ENCODE measurements at places on chromosomes 5 and 9.

- no peak overlapping the region for H3K4me3 ChIP-seq
- no peak for DNase-seq
- H3K27me3 ChIP-seq: no peaks in the 10 kb centered on the region
- H3K4me1 ChIP-seq: no peaks in the 10 kb centered on the region
- H3K27ac ChIP-seq: no peak overlapping the region
Measured at GRCh38 chr5:32258424-32258823, 54.3 kb downstream of the MTMR12 start.

GRCh38 chr5:112475747-112476365, 56.8 kb upstream of the EPB41L4A start:
- peaks cover 3% of the 10 kb centered on the region for H3K27me3 ChIP-seq
- no peak overlapping the region for H3K4me3 ChIP-seq
- H3K4me1 ChIP-seq: no peaks in the 10 kb centered on the region
- no peak overlapping the region for H3K27ac ChIP-seq
- no peak for DNase-seq

DNA sequence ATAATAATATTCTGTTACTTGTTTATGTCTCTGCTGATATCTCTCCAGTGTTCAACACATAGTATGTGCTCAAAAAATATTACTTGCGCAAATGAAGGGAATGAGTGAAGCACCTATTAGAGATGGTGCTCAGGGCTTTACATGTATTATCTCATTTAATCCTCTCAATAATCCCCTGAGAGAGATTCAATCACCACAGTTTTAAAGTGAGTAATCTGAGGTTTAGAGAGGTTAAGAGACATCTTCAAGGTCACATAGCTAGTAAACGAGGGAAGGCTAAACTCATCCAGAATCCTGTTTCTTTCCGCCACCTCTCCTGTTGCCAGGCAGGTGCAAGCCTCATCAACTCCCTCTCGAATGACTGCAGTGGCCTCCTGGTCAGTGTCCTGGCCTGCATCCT, 82.0 kb downstream of the UGCG start:
- no peak overlapping the region for H3K27ac ChIP-seq
- no peaks in the 10 kb centered on the region for H3K4me1 ChIP-seq
- H3K4me3 ChIP-seq: no peak overlapping the region

DNA sequence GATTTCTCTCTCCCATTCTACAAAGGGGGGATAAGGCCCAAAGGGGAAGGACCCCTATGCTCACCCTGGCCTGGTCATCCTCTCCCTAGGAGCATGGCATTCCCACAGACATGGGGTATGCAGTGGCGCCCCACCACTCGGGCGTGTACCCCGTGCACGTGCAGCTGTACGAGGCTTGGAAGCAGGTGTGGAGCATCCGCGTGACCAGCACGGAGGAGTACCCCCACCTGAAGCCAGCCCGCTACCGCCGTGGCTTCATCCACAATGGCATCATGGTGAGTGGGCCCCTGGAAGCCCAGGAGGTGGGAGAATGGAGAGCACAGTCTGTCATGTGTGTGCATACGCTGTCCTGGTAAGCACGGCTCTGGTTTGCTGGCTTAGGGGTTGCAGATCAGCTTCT, 27.7 kb downstream of the NDST1 start:
- no peak overlapping the region for H3K27ac ChIP-seq
- H3K4me1 ChIP-seq: no peaks in the 10 kb centered on the region
- DNase-seq: no peak

GRCh38 chr5:124871303-124871702, 124.9 kb upstream of the ZNF608 start:
- H3K27ac ChIP-seq: no peak overlapping the region
- no peak overlapping the region for H3K4me3 ChIP-seq
- H3K4me1 ChIP-seq: no peaks in the 10 kb centered on the region
- no peak for DNase-seq

- DNase-seq: no peak
- no peaks in the 10 kb centered on the region for H3K36me3 ChIP-seq
- H3K27me3 ChIP-seq: no peaks in the 10 kb centered on the region
Measured at GRCh38 chr5:612498-613424, 621 bp downstream of the CEP72 start.

DNA sequence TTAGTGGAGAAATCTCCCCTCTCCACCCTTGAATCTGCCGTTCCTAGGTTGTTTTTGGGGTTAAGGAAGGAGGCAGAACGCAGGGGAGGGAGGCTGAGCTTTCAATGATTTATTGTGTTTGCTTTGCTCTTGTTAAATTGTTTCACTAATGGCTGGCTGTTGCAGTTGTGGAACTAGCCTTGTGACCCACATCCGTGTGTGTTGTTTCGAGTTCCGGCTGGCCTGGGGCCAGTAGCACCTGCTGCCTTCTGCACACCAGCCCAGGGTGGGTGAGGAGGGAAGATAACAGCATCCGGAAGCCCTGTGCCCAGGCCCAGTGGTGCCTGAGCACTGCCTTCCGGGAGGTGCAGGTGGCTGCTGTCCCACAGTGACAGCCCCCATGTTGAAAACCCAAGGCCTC, 3.6 kb downstream of the ERGIC1 start:
- peaks cover 38% of the 10 kb centered on the region for H3K4me1 ChIP-seq
- no peaks in the 10 kb centered on the region for H3K36me3 ChIP-seq
- H3K27ac ChIP-seq: peak overlapping the region; percentile 87
- no peaks in the 10 kb centered on the region for H3K27me3 ChIP-seq

DNA sequence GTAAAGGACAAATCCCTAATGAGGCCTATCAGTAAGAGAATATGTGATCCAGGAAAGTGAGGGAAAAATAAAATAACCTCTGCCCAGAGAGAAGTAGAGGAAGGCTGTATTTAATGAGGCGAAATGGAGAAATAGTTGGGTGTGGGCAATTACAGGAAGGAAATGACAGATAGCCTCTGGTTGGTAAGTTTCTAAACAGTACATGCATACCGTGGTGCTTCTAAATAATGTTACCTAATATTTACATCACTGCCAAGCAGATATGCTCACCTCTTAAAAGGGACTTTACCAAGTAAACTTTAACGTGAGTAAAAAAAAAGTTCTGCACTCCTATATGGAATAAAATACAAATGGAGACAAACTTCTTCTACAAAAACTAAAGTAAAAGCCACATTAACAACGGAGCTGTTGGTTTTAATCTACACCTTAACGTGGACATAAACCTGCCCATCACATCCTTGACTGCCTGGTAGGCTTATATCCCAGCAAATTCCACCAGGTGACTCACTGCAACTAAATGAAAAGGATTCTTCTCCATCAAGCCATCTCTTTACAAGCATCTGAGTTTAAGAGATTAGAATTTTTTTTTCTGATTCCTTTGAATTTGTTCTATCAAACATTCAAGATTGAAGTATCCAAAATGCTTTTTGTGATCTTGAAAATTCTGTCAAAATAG, 12.4 kb downstream of the NFIL3 start:
- H3K27me3 ChIP-seq: no peaks in the 10 kb centered on the region
- H3K4me3 ChIP-seq: no peak overlapping the region
- H3K4me1 ChIP-seq: no peaks in the 10 kb centered on the region
- H3K27ac ChIP-seq: no peak overlapping the region

- peaks cover 91% of the 10 kb centered on the region for H3K4me1 ChIP-seq
- no peak for DNase-seq
- no peaks in the 10 kb centered on the region for H3K36me3 ChIP-seq
Measured at GRCh38 chr5:132468656-132469379, 21.8 kb downstream of the IRF1 start.

GRCh38 chr5:153797484-153797883, 241.2 kb downstream of the FAM114A2 start:
- no peaks in the 10 kb centered on the region for H3K27me3 ChIP-seq
- H3K4me1 ChIP-seq: no peaks in the 10 kb centered on the region
- H3K4me3 ChIP-seq: no peak overlapping the region
- no peak overlapping the region for H3K27ac ChIP-seq

DNA sequence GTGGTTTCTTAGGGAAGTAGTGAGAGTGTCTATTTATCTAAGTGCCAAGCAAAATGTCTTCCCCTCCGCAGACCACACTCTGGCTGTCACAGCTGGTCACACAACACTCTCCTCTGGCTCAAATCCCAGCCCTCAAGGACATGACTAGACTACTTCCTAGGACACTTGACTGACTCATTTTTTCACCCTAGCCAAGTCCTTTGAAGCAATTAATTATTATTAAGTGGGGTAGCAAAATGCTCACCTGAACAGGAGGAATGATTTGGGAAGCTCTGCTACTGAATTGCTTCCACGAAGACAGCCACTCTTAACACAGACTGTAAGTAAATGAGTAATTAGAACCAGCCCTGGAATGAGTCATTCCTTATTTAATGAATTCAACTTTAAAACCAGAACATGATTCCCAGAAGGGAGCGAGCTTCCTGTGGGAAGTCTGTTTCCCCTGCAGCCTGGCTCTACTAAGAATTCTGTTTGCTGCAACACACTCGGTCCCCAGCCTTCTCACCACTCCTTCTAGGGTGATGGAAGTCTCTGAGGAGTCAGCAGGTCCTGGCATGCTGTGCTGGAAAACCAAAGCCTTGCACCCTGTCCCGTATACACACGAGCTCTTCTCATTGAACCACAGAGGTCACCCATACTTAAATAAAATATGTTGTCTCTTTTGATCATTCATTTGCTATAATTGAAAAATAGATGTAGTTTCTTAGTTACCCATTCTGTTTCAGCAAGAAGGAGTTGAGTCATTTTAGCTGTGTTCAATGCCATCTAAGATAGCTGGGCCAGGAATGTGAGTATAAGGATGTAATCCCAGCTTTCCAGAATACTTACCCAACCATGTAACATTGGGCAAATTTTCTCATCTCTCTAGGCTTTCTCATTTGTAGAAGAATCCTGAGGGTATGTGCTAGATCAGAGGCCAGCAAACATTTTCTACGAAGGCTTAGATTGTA, 218.6 kb upstream of the RASEF start:
- H3K27ac ChIP-seq: no peak overlapping the region
- H3K36me3 ChIP-seq: no peaks in the 10 kb centered on the region
- no peak for DNase-seq

DNA sequence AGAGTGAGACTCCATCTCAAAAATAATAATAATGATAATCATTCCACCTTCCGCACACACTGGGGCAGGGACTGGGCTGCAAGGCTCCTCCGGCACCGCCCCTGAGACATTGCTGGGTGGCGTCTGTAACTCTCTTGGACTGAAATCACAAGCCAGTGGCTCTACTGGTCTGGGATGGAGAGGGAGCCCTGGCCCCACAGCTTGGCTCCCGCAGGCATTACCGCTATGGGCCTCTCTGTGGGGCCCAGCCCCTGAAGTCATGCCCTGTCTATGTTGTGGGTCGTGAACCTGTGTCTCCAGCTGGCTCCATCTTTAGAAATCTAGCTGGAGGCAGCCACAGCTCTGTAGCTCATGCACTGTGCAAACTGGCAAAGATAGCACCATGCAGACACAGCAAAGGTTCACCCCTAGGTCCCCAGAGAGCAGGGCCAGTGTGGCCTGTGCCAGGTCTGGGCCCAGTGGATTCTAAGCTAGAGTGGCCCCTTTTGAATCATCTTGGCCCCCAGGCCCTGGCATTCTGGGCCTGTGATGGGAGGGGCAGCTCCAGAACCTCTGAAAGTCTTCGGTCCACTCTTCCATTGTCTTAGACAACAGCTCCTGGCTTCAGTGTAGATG, 36.1 kb upstream of the COL5A1 start:
- no peak for DNase-seq
- no peaks in the 10 kb centered on the region for H3K36me3 ChIP-seq
- H3K27ac ChIP-seq: no peak overlapping the region
- H3K4me1 ChIP-seq: no peaks in the 10 kb centered on the region
- no peaks in the 10 kb centered on the region for H3K27me3 ChIP-seq
- H3K4me3 ChIP-seq: no peak overlapping the region

GRCh38 chr5:95808686-95809413, 13.7 kb downstream of the GLRX start:
- H3K36me3 ChIP-seq: no peaks in the 10 kb centered on the region
- H3K4me1 ChIP-seq: peaks cover 31% of the 10 kb centered on the region
- peak; percentile 89 for DNase-seq
- H3K27ac ChIP-seq: peak overlapping the region; percentile 75
- H3K4me3 ChIP-seq: peak overlapping the region; percentile 24

- H3K27ac ChIP-seq: no peak overlapping the region
- no peak overlapping the region for H3K4me3 ChIP-seq
- peaks cover 3% of the 10 kb centered on the region for H3K27me3 ChIP-seq
- H3K4me1 ChIP-seq: peaks cover 6% of the 10 kb centered on the region
- H3K36me3 ChIP-seq: no peaks in the 10 kb centered on the region
- no peak for DNase-seq
Measured at GRCh38 chr9:68706363-68707201, 1.5 kb downstream of the PIP5K1B start.

- H3K4me1 ChIP-seq: no peaks in the 10 kb centered on the region
- no peaks in the 10 kb centered on the region for H3K27me3 ChIP-seq
- H3K27ac ChIP-seq: no peak overlapping the region
- no peak overlapping the region for H3K4me3 ChIP-seq
- no peaks in the 10 kb centered on the region for H3K36me3 ChIP-seq
- no peak for DNase-seq
Measured at GRCh38 chr5:171801-172331, 19.4 kb upstream of the LRRC14B start.

GRCh38 chr9:113992276-113992951, 85.7 kb downstream of the AMBP start:
- H3K27ac ChIP-seq: no peak overlapping the region
- no peak overlapping the region for H3K4me3 ChIP-seq
- no peaks in the 10 kb centered on the region for H3K4me1 ChIP-seq
- H3K27me3 ChIP-seq: no peaks in the 10 kb centered on the region
- DNase-seq: no peak
- H3K36me3 ChIP-seq: no peaks in the 10 kb centered on the region

DNA sequence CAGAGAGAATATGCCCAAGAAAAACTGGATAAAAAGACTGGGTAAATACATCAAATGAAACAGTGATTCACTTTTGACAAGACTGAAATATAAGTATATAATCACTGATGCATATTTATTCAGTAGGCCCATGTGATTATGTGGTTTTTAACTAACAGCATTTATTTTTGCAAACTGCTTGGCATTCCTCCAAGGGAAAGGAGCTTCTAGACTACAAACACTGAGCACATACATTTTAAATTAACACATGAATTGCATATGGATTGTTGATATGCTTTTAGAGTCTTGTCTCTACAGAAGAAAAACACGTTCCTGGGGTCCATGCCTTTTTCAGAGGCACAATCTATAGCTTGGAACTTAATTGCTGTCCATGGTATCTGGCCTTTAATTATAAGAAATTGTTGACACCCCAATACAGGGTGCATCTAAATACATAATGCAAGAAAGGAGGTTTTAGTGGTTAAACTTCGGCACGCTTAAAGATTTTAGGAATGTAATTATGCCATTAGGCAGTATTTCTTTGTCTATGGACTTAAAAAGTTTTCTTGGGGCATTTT, 6.9 kb upstream of the MEIKIN start:
- no peaks in the 10 kb centered on the region for H3K36me3 ChIP-seq
- H3K27me3 ChIP-seq: no peaks in the 10 kb centered on the region
- H3K4me3 ChIP-seq: no peak overlapping the region
- no peaks in the 10 kb centered on the region for H3K4me1 ChIP-seq
- DNase-seq: no peak
- no peak overlapping the region for H3K27ac ChIP-seq

DNA sequence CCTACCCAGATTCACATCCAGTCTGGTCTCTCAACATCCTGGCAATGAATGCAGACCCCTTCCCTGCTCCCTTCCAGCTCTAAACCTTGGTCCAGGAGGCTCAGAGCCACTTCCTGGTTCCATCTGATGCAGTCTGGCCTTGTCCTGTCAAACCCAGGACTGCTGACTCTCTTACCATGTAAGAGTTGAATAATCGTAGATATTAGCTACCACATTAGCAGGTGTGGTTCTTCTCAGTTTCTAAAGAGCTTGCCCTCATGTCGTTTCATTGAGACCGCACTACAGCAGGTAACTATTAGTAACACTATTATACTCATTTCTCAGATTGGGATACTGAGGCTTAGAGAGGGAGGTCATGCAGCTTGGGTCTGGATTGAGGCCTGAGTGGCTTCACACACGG, 133.3 kb downstream of the BOD1 start:
- H3K36me3 ChIP-seq: no peaks in the 10 kb centered on the region
- no peak for DNase-seq
- no peak overlapping the region for H3K27ac ChIP-seq
- no peak overlapping the region for H3K4me3 ChIP-seq

Measured in naive thymus-derived CD4-positive, alpha-beta T cell (primary cell).